A549 treated with CpdA at 1 μM for 4 hours (cell line): ENCODE measurements at places on chromosomes 5 and 9. TPM values are rescaled to one million over a fixed set of nuclear protein-coding genes. Genes with fewer than 3 reads are reported as not detected.

The TERT gene
- 2.2 to 3.5 TPM (median 2.9 TPM) in 5 replicates for total RNA-seq

The NTNG2 gene
- 1.8 to 5.9 TPM (median 2.8 TPM) in 5 replicates for total RNA-seq

The GRXCR2 gene
- not detected in 5 replicates for total RNA-seq

The FBLL1 gene
- 0.11 to 0.24 TPM (median 0.16 TPM) in 4 of 5 replicates, not detected in the other for total RNA-seq

The ALDH1B1 gene
- total RNA-seq = 53.2 to 61.7 TPM (median 55.1 TPM) in 5 replicates
